ENCODE measurements at places on chromosomes 12 and 14.

- no peak for DNase-seq
Measured at GRCh38 chr12:66050610-66051009, 79.9 kb downstream of the LLPH start.

DNA sequence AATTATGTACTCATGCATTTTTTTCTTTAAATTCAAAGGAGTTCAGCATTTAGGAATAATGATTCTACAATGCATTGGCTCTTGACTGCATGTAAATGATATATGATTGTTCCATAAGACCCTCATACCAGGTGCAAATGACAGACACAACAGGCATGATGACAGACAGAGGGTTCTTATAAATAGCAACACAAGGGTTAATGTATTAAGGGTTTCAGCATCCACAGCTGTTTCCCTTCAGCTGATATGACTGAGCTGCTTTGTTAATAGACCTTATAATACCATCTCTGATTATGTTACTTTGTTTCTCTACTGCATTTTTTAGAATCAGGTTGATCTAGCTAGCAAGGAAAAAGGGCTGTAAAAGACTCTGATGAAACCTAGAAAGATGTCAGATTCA, 90.8 kb upstream of the TMTC2 start:
- DNase-seq = no peak

DNA sequence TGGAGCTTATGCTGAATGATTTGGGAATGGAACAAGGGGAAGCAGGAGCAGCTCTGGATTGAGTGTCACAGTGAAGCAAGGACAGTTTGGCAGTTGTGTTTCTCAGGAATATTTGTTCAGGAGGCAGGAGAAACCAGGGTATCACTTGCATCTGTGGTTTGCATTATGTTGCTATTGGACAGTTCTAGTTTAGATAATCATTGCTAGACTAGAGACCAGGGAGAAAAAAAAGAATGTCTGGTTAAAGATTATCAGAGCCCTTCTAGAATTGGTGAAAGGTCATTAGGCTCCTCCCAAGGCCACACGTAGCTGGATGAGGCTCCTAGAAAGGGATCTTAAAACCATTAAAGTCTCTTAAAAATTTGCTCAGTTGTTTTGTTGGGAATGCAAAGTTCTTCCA, 17.0 kb upstream of the SRSF5 start:
- no peak for DNase-seq

DNA sequence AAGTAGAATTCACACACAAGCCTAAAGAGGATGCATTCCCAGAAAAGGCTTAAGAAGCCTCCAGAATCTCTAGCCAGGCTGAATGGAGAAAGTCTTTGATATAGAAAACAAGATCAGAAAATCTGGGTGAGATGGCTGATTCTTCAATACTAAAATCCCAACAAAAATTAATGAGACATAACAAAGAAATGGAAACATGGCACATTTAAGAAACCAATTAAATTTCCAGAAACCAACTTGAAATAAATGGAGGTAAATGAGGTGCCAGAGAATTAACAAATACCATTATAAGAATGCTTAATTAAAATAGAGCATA, 51.9 kb downstream of the CPSF6 start:
- DNase-seq = no peak

All from GM10248 (cell line).